ENCODE measurements at places on chromosomes 11 and 22. TPM values are rescaled to one million over a fixed set of nuclear protein-coding genes. Genes with fewer than 3 reads are reported as not detected.

HEPN1 gene
- not detected for total RNA-seq

CAPN5 gene
- total RNA-seq, result 36.7 TPM

KCNQ1 gene
- total RNA-seq, result not detected

OR10D3 gene
- total RNA-seq, result not detected

IZUMO1R gene
- total RNA-seq, result not detected

SLC17A6 gene
- not detected for total RNA-seq

SNX32 gene
- 0.69 TPM for total RNA-seq

P2RY2 gene
- total RNA-seq, result not detected

CRYBB2 gene
- total RNA-seq, result not detected

TSGA10IP gene
- not detected for total RNA-seq

C11orf42 gene
- total RNA-seq, result not detected

KRTAP5-5 gene
- total RNA-seq, result not detected

OR4C5 gene
- total RNA-seq, result not detected

CHRNA10 gene
- 0.51 TPM for total RNA-seq

BIK gene
- total RNA-seq, result not detected

RFPL1 gene
- not detected for total RNA-seq

OR2AG2 gene
- total RNA-seq, result 0.19 TPM

RASL10A gene
- not detected for total RNA-seq

CFAP300 gene
- total RNA-seq, result 4.3 TPM

TMPRSS13 gene
- not detected for total RNA-seq

JRKL gene
- total RNA-seq, result 7.3 TPM

KCNK7 gene
- 0.11 TPM for total RNA-seq

DNAJC24 gene
- 18.9 TPM for total RNA-seq

OR52N4 gene
- total RNA-seq, result not detected

RBMXL2 gene
- total RNA-seq, result not detected

COMMD9 gene
- total RNA-seq, result 64.0 TPM

NLRP10 gene
- 2.7 TPM for total RNA-seq

FAM181B gene
- not detected for total RNA-seq

CCDC34 gene
- total RNA-seq, result 11.2 TPM

CASP5 gene
- not detected for total RNA-seq

CDHR5 gene
- not detected for total RNA-seq

OSBP2 gene
- total RNA-seq, result 18.7 TPM

APOA5 gene
- total RNA-seq, result not detected

MPEG1 gene
- total RNA-seq, result not detected

CARD18 gene
- not detected for total RNA-seq

UBQLN3 gene
- not detected for total RNA-seq

PRG3 gene
- not detected for total RNA-seq

KLHL35 gene
- total RNA-seq, result 10.1 TPM

PAMR1 gene
- 0.26 TPM for total RNA-seq

IFITM1 gene
- 3.2 TPM for total RNA-seq

PANX2 gene
- total RNA-seq, result not detected
